ENCODE measurements at places on chromosomes 11 and 22. TPM values are rescaled to one million over a fixed set of nuclear protein-coding genes. Genes with fewer than 3 reads are reported as not detected.

The OR10A2 gene
- not detected for total RNA-seq

The PTDSS2 gene
- total RNA-seq = 33.8 TPM

The OMP gene
- not detected for total RNA-seq

The NCAPD3 gene
- total RNA-seq = 21.7 TPM

The ARHGAP42 gene
- total RNA-seq = 4.5 TPM

The DCHS1 gene
- total RNA-seq = 0.03 TPM

The MUC2 gene
- 0.11 TPM for total RNA-seq

The BEST1 gene
- 3.0 TPM for total RNA-seq

The TRIM48 gene
- total RNA-seq = not detected

The TUBA8 gene
- total RNA-seq = 0.25 TPM

The SYT13 gene
- total RNA-seq = 7.3 TPM

The OR10W1 gene
- total RNA-seq = not detected

The CYB561A3 gene
- 33.9 TPM for total RNA-seq

The ZC3H12C gene
- 6.0 TPM for total RNA-seq

The TYR gene
- not detected for total RNA-seq

The MARK2 gene
- total RNA-seq = 27.2 TPM

The RBFOX2 gene
- 28.7 TPM for total RNA-seq

The SLC22A25 gene
- not detected for total RNA-seq

The ISX gene
- not detected for total RNA-seq

The HORMAD2 gene
- total RNA-seq = not detected

The OR51B4 gene
- not detected for total RNA-seq

The NECTIN1 gene
- 9.7 TPM for total RNA-seq

The TUB gene
- total RNA-seq = 6.5 TPM

The OR8A1 gene
- total RNA-seq = not detected
